ENCODE measurements at places on chromosomes 3 and 15.

DNA sequence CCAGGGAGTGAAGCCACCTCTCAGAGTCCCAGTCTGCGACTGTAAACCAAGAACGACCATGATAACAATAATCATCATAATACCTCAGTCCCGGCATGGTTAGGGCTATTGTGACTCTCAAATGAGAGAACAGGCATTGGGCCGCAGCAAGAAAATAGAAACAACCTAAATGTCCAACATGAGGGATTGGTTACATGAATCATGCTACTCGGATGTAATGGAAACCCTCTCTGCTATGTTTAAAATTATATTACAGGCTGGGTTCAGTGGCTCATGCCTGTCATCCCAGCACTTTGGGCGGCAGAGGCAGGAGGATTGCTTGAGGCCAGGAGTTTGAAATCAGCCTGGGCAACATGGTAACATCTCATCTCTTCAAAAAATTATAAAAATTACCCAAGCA is 2.8 kb downstream of the CPN2 start:
- no peak for DNase-seq

DNA sequence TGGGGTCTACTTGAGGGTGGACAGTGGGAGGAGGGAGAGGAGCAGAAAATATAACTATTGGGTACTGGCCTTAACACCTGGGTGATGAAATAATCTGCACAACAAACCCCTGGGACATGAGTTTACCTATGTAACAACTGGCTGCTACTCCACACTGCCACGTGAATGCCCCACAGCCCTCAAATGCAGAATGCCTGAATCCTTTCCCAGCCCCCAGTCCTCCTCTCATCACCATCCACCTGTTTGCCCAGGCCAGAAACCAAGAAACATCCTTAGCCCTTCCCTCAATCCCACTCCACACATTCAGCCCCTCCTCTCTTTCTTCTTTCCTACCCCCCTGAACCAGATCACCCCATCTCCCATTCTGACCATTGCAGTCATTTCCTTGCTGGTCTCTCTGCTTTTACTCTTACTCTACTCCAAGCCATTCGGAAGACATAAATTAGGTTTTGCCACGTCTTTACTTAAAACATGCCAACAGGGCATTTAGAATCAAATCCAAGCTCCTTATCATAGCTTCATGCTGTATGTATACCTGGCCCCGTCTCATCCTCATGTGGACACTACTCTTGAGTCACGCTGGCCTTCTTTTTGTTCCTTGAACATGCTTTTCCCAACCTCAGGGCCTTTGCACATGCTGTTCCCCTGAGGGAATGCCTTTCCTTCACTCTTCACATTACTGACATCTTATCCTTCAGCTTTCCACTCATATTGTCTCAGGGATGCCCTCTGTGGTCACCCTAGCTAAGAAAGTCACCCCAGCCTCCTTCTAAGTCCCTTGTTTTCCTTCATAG is 137.5 kb upstream of the ABHD17C start:
- DNase-seq, result no peak

DNA sequence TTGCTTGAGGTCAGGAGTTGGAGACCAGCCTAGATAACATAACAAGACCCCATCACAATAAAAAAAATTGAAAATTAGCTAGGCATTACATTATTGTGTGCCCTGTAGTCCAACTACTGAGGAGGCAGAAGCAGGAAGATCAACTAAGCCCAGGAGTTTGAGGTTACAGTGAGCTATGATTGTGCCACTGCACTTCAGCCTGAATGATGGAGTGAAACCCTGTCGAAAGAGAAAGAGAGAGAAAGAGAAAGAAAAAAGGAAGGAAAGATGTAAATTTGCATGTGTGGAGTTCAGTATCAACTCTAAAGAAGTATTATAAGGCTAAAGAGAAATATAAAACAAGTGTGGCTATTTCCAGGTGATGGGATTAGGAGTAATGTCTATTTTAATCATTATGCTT is 661.4 kb downstream of the RBMS3 start:
- DNase-seq, result no peak

- DNase-seq, result peak; percentile 12
Measured at GRCh38 chr15:68054628-68055223, 611 bp downstream of the PIAS1 start.

DNA sequence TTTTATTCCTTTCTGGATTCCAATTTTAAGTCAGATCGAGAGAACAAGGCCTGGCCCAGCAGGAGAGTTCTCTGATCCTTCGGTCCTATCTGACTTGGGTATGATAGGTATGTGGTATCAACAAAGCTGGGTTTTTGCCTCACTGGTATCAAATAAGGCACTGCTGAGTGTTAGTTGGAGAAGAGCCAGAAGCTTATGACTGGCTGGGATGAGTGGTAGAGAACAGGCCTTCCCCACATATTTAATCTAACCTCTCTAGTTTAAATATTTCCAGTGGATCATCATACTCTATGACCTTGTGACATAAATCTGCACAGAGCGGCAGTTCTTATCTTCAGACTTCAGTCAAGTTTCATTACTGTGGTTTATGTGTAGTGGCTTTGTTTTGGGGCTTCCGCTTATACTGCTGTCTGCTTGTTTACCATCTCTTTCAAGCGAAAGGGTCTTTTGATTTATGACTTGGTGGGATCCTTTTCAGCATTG is 164.5 kb downstream of the PTPRG start:
- DNase-seq, result no peak

- no peak for DNase-seq
Measured at GRCh38 chr3:29083676-29084075, 197.2 kb upstream of the RBMS3 start.

DNA sequence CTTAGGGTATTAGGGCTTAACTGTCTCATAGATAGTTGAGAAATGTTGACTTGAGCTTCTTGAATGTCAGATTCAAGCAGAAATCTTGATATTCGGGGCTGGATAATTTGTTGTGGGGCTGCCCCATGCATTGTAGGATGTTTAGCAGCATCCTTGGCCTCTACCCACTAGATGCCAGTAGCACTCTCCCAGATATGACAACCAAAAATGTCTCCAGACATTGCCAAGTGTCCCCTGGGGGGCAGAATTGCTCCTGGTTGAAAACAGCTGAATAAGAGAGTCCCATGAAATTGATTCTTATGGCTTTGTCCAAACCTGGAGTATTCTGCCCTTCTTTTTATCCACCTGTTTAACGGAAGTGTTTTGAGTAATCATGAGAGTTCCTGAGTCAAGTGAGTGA is 15.9 kb upstream of the LCMT2 start:
- DNase-seq, result no peak

- DNase-seq, result no peak
Measured at GRCh38 chr15:83282776-83283137, 1.7 kb downstream of the BNC1 start.

DNA sequence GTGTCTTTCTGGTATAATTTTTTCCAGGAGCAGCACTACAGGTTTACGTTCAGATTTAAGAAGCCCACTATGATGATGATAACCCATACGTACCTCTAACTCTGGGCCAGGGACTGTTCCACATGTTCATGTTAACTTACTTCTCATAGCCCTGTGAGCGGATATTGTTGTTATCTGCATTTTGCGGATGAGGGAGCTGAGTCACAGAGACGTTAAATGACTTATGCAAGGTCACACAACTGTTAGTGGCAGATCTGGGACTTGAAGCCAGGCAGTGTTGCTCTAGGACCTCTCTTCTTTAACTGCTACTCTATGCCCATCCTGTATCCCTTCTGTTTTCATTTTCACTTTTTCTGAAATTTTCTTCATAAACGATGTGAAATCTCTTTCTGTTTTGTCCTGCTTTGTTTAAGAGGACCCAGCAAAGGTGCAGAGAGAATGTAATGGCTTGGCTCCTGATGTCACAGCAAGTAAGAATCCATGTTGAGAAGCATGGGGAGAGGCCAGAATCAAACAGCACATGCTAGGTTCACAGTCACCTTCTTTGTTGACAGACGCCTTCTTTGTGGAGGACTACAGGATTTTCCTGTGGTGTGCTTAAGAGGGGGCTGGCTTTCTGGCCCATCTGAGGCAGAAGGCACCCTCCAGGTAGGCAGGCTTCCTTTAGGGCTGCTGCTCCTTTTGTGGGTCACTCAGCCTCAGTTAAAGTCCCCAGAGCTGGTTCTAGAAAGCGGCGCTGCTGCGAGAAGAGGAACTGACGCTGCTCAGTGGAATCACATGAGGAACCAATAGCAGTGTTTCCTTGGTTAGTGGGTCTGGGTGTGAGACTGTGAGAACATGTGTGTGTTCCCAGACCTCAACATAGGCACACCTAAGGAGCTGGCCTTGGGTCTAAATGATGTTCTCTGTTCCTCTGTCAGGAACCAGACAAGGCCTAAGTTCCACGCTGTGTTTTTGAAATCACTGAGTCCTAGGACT is 121.6 kb downstream of the TMEM108 start:
- DNase-seq, result no peak

GRCh38 chr3:102125197-102125993 is 276.1 kb downstream of the NFKBIZ start:
- no peak for DNase-seq

DNA sequence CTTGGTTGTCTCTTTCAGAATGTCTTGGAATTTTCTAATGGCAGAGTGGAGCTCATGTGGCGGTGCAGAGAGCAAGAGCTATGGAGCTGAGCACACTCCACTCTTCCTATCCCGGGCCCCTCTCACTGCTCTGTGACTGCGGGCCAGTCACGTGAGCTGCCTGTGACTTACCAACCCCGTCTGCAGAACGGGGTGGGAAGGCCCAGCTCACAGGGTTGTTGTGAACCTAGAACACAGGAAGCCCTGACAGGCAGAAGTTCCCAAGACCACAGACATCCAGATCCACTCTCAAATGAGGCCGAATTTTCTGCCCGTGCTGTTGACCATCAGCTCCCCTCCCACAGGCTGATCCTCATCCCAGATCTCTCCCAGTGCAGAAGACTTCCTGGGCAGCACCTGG is 35.5 kb upstream of the PLXNA1 start:
- no peak for DNase-seq

- no peak for DNase-seq
Measured at GRCh38 chr3:176692199-176692965, 504.9 kb downstream of the TBL1XR1 start.

- DNase-seq, result peak; percentile 6
Measured at GRCh38 chr15:70447928-70448698, 315.2 kb downstream of the UACA start.

DNA sequence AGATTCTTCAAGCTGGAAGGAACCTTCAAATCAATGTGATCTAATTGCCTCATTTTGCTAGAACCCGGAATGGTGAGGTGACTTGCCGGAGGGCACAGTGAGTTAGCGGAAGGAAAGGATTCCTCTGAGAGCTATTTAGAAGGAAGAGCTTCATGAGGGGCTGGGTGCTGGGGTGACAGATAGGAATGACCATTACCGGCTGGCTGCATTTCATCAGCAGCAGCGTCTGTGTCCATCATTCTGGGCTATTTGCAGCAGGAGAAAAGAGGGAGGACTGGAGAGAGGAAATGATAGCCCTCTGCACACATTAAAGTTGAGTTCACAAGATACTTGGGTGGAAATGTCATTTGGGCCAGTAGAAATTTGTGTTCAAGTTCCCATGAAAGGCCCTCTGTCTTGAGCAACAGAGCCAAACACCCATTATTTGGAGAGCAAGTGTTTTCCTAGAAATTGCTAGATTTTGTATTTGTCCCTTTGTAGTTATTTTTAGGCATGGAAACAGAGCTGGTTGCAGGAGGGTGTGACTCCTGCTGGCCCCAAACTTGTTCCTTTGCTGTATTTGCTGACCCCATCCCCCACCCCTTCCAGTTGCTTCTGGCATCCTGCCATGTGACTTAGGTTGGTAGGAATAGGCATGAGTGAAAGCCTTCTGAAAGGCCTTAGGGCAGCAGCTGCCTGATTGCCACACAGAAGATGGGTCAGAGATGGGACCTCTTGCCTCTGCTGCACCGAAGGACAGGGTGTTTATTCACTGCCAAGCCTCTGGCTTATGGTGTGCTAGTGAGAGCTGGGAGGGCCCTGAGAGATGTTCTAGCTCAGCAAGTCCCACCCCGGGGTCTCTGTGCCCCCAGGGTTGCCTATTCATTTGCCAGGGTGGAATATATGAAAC is 87.5 kb upstream of the PLXNA1 start:
- DNase-seq, result no peak

- DNase-seq, result no peak
Measured at GRCh38 chr3:15635121-15635661, 33.6 kb downstream of the BTD start.

DNA sequence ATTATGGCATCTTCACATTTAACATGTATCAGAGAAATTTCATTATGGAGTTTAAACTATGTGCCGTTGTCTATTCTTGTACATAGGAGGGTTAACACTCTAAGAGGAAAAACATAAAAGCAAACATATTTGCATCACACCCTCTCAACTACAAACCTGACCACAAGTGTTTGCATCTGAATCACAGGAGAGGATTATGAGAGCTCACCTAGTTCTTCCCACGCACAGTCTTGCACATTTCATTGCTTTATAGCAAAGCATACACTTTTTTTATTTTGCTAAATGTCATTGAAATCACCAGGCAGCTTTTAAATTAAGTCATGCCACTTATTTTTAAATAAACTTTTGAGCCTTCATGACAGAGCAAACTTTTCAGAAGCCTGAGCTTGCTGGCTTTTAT is 12.5 kb downstream of the TRAT1 start:
- no peak for DNase-seq

DNA sequence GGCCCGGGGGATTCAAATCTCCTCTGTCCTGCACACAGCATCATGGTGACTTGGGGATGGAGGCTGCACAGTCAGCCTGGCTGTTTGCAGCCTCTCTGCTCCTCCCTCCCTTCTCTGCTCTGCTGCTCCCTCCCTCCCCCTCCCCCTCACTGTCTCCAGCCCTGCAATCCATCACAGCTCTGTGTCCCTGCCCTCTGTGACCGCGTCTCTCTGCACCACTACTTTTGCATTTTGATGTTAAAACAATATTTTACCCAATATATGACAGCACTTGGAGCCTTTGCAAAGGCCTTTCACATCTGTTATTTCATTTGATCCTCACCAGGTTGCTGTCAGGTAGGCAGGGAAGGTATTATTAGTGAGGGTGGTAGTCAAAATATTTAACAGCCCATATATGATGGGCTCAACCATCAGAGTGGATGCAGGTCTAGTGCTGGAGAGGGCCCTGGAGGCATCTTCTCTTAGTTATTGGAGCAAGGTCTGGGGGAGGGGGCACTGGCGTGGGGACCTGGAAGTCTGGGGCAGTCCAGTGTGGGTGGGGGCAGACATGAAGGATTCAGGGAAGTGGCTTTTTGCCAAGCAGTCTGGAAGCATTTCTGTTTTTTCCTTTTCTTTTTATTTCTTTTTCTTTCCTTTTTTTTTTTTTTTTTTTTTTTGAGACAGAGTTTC is 16.3 kb upstream of the VPS8 start:
- DNase-seq, result no peak

- no peak for DNase-seq
Measured at GRCh38 chr3:136122006-136122405, 74.1 kb downstream of the MSL2 start.

DNA sequence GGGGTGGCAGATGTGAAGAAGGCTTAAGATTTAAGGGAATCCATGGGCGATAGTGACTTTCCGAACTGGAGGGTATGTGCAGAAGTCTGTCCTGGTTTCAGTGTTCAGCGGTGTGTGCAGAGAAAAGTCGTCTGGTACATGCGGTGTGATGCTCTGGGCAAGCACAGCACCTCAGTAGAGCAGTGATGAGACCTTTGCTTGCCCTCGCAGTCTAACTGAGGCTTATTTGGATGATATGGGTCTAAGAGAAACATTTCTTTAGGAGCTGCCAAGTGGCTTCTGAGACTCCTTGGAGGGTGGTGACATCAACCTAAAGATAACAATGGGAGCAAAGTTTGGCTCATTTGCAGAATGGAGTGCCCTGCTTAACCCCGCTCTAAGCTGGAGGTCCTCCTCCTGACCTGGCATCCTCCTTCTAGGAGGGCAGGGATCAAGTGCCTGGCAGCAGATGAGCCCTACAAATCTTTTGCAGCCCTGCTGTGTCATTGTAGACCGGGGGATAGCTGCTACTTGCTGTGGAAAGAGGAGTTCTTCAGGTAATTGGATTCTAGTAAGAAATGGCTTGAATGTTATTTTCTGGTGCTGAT is 228.1 kb upstream of the AZI2 start:
- DNase-seq, result no peak
